ENCODE measurements at places on chromosomes 11 and 22. TPM values are rescaled to one million over a fixed set of nuclear protein-coding genes. Genes with fewer than 3 reads are reported as not detected.

GRCh38 chr11:120392314-120392713 is 56.1 kb downstream of the ARHGEF12 start:
- no peak for DNase-seq

DNA sequence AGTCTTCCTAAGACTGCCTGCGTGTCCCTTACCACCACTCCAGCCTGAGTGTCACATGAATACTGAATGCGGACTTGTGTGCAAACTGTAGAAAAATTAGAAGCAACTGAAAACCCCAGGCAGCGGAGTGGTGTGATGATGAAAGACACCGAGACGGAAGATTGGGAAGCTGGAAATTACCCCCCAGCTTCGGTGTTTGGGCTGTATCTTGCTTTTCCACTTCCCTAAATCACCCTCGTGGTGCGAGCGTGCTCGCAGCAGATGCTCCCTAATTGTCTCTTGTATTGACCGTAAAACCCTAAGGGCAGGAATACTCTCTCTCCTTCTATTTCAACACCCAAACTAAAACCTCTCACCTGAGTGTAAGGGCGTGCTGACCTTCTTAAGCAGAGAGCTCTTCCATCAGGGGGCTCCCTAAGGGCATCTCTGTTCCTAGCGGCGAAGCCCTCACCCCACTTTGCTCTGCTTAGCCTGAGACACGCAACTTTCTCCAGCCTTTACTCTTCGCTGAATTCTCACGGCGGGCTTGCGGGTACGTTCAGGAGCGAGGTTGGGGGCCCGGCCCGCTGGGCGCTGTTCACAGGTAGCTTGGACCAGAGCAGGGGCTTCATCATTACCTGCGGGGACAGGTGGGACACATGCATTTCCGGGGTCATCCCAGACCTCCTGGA is 62.4 kb downstream of the CRYBB2 start:
- no peak for DNase-seq

Gene SAA1
- total RNA-seq, result 16.8 TPM

DNA sequence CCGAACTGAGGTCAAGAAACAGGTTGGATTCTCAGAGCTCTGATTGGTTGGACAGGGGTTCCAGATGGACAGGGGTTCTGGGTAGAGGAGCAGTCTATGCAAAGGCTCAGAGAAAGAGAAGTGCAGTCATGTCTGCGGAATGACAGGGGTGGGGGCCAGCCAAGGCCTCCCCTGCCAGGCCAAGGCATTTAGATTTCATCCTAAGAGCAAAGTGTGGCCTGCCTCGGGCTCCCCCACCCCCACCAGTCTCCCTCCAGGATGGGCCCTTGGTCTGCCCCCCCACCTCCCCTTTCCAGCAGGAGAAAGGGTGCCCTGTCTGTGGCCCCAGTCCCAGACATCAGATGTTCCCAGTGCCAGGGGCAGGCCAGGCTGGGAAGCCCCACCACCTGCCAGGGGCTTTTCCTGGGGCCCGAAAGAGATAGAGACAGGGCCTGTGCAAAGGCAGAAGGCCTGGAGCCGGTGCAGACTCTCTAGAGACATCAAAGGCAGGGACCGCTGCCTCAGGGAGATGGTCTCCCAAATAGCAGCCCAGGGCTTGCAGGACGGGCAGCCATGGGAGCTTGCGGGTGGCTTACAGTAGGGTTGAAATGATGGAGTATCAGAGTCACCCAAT is 9.4 kb downstream of the SUSD2 start:
- no peak for DNase-seq

- no peak for DNase-seq
Measured at GRCh38 chr11:70525466-70525865, 127.1 kb downstream of the CTTN start.
